Left ventricle myocardium inferior (tissue), 1 donor: ENCODE measurements at places on chromosomes 16 and 17.
A peak's percentile ranks its signal among the peaks of the same experiment; 100 is the strongest.

GRCh38 chr17:60160829-60161501 lies 11.2 kb downstream of the CA4 start:
- DNase-seq = no peak

GRCh38 chr17:47889734-47890529 lies 6.1 kb upstream of the SP2 start:
- peak; percentile 89 for DNase-seq

DNA sequence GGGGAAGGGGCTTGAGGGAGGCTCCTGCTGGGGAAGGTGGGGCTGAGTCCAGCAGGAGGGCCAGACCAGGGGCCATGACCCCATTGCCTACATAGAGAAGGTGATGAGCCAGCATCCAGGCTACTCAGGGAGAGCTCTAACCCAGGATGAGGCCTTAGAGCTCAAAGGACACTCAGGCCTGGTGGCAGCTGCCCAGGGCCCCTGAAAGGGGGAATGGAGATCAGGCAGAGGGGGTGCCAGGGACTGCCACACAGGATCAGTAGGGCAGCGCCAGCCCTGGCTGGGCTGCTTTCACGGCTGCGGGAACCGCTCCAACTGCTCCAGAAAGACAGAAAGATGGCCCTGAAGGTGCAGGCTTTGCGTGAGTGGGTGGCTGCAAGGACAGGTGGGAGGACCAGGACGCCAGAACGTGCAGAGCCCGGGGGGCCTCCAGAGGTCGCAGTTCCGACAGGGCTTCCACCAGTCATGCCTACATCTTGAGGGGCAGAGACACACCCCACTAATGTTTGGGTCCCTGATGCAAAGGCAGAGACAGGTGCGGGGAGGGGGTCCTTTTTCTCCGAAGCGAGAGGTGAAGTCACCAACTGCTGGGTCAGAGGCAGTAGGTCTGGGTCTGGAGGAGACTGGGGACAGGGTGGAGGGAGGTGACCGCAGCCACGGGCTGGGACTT lies 882 bp upstream of the ATP6V0C start:
- no peak for DNase-seq

GRCh38 chr17:36808180-36808661 lies 129.1 kb upstream of the LHX1 start:
- DNase-seq = no peak

GRCh38 chr17:66002812-66003211 lies 189.1 kb downstream of the CEP112 start:
- no peak for DNase-seq

DNA sequence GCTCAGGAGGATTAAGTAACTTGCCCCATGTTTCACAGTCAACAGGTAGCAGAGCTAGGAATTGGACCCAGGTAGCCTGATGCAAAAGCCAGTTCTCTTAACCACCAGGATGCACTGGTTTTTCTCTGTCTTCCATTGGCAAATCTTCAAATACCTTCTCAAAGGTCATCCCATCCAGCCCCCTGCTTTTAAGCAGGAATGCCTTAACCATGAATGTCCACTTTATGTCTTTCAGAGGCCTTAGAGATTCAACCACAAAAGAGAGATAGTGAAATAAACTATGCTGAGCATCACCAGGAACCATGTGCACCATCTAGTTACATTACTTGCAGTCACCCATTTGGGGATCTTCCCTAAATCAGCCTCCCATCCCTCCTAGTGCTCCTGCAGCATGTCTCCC lies 94.3 kb downstream of the C17orf67 start:
- no peak for DNase-seq

DNA sequence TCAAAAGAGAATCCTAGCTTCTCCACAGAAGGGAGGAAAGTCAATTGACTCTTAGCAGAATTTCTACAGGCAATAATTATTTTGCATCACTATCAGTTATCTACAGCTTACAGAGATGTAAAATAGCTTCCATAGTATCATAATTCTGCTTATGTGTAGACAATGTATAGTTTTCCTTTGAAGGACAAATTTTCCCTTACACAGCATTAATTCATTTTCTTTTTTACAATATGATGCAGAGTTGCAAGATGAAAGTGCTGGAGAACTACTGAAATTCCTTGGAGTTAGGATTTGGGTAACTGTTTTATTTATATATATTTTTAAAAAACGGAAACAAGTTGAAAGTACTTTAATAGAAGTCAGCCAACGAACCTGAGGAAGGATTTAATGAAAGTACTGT lies 111.0 kb upstream of the CPHXL start:
- no peak for DNase-seq

DNA sequence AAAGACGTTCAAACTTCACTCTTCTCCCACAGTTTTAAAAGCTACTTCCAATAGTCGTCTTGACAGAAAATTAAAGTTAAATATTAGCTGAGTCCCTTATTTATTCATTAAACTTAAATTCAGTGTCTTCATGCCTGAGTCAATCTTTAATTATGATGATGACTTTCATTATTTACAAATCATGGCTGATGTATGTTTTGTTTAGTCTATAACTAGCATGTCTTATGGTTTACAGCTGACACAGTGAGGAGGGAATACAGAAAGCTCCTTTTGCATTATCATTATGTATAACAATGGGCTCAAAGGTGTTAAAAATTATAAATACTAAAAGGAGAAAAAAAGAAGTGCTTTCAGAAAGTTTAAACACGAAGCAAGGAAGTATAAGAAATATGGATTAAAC lies 1333.1 kb downstream of the CDH8 start:
- DNase-seq = no peak

DNA sequence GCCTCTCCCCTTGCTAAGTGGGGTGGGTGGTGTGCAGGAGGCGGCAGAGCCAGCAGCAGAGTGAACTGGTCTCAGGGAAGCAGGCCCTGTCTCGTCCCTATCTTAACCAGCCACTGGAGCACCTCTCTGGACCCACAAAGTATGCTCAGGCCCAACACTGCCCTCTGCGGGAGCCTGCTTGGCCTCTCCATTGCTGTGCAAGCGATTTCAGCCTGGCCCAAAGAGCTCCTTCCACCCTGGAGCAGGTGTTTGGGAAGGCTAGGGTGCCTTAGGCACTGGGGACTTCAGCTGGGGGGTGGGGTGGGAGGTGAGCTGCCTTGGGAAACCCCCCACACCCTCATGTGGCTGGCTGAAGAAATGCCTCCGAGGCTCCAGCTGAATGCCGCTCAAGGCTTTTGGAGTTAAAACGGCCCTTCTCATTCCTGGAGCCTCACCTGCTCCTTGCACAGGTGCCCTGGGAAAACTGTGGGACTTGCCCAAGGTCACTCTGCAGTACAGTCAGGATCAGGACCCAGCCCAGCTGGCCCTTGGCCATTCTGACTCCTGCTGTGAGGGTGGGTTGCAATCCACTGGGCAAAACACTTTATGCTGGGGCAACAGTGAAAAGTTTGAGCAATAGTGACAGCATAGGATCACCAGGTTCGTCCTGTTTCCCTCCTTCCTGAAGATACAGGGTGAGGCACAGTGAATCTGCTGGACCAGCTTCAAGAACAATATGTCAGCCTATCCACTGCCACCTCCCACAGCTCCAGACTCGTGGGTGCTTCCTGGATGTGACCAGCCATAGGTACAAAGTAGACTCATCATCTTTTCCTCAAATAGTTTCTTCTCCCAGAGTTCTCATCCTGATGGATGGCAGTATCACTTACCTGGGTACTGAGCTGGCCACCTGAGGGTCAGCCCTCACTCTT lies 5.9 kb upstream of the UBE2O start:
- DNase-seq = peak; percentile 58

DNA sequence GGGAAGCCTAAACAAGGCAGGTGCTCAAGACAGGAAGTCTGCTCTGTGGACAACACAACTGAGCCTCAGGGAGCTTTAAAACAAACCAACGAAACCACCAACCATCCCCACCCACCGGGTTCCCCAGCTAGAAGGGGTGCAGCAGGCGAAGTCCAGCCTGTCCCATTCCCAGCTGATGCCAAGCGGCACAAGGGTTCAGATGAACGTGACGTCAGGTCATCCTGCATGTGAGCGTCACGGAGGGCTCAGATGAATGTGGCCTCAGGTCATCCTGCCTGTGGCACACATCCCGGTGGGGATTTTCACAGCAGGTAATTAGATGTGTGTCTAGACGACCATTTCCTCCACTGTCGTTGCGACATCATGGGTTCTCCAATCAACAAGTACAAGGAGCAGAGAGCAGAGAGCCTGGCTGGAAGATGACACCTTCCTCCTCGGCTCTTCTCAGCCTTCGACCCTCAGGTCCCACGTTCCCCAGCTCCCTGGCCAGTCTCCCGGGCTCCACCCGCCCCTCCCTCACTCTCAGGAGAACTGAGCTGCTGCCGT lies 246.5 kb downstream of the FOXL1 start:
- no peak for DNase-seq

- DNase-seq = peak; percentile 66
Observed at GRCh38 chr17:58666858-58667267, 25.0 kb downstream of the TEX14 start.

GRCh38 chr17:71572343-71572742 lies 548.5 kb upstream of the SOX9 start:
- DNase-seq = no peak

DNA sequence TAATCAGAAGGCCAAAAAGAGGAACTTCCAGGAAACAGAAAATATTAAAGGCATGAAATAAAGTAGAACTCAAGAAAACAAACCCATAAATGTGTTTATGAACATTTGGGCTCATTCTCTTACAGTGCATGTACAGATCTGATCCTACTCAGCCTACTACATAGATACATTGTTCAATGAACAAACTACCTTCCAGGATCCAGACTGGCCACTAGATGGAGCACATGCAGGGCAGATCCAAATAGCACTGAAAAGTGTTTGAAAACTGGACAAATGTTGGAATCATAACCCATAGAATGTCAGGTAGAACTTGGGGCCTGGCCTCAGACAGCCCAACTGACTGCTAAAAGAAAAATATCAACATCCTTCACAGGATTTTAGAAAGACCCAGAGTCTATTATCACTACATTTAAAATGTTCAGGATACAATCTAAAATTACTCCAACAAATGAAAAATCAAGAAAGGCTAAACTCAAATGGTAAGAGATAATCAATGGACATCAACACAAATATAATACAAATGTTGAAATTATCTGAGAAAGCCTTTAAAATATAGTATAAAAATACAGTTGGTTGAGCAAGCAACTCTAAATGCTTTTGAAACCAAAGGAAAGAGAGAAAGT lies 122.4 kb upstream of the NUDT7 start:
- no peak for DNase-seq

DNA sequence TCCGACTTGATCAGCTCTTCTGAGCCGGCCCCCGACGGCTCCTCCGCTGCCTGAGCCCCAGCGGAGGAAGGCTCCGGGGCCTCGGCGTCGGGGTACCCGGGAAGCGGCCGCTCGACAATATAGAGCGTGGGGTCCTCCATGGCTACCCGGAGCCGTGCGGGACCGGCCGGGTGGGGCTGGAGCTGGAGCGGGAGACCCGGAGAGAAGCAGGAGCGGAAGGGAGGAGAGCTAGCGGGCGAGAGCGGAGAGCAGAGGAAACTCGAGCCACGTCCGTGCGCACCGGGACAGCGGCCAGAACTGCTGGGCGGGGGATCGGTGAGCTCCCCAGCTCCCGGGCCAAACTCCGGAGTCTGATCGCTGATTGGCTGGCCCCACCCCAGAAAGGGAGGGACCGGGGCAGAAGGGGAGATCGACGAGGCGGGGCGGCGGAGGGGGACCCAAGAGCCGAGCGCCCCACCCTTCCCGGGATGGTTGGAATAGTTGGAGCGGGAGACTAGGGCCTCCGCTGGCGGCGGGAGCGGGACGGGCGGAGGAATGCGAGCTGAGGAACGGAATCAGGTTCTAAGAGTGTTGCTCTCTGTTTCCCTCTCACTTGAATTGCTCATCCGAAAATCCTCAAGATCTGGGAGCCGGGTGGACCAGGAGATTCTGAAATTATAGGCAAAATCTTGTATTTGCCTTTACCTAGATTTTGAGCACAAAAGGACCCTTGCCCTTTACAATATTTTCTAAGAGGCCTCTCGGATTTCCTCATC lies at the start of gene CAVIN1:
Gene CAVIN1, minus strand, starts transcription at position 299 of the 755 bp plus-strand sequence. Its CDS starts 159 bp downstream, at position 140.
- peak; percentile 100 for DNase-seq

- no peak for DNase-seq
Observed at GRCh38 chr16:8847623-8848022, 21.2 kb downstream of the CARHSP1 start.

DNA sequence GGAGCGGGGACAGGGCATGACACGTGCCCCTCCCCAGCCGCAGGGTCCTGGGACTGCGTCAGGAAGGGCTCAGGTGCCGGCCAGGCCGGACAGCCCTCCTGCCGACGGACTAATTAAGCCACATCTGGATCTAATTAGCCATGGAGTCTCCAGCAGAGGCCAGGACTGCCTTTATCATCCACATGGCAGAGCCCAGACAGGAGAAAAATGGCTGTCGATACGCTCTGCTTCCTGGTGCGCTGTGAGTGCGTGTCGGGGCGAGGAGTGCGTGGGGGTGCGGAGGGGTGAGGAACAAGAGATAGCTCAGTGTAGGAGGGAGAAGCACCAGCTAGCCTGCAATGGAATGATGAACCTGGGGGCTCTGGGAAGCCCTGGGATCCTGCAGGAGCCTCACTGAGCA lies 218.8 kb downstream of the IRF8 start:
- no peak for DNase-seq

GRCh38 chr17:58513267-58513964 lies 1.0 kb downstream of the MTMR4 start:
- DNase-seq = no peak

- DNase-seq = no peak
Observed at GRCh38 chr16:64077242-64077641, 1044.6 kb downstream of the CDH11 start.

- DNase-seq = no peak
Observed at GRCh38 chr17:72063756-72064450, 56.9 kb upstream of the SOX9 start.

DNA sequence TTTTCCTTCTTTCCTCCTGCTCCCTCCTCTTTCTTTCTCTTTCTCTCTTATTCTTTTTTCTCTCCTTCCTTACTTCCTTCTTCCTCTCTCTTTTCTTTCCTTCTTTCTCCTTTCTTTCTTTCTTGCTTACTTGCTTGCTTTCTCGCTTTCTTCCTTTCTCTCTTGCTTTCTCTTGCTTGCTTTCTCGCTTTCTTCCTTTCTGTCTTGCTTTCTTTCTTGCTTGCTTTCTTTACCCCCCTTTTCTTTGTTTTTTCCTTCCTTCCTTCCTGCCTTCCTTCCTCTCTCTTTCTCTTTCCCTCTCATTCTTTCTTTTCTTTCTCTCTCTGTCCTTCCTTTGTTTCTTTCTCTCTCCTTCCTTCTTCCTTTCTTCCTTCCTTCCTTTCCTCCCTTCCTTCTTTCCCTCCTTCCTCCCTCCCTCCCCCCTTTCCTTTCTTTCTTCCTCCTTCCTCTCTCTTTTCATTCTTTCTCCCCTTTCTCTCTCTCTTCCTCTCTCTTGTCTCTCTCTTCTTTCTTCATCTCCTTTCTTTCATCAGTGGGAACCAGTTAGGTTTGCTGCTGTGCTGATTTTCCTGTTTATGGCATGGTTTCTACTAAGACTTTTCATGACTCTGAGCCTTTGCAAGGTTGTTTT lies 142.9 kb upstream of the CACNG3 start:
- no peak for DNase-seq

GRCh38 chr16:5059386-5060072 lies 6.2 kb downstream of the C16orf89 start:
- DNase-seq = no peak

DNA sequence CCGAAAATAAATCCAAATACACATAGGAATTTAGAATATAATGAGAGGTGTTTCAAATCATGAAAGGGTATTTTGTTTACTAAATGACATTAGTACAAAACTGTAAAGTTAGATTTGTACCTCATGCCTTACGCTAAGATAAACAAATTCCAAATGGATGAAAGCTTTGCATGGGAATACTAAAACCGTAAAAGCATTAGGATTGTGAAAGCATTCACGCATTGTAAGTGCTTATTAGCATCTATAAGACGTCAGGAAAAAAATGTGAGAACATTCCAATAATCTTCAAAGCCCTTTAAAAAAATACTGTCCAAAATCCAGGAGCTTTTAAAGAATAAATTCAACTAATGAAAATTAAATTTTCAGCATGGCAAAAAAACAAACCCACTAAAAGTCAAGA lies 24.8 kb upstream of the ALOX15 start:
- no peak for DNase-seq
